A673 (cell line): ENCODE measurements at places on chromosomes 1 and 21. TPM values are rescaled to one million over a fixed set of nuclear protein-coding genes. Genes with fewer than 3 reads are reported as not detected.

Gene VAMP3
- total RNA-seq: 65.2 and 76.2 TPM in 2 replicates

Gene KRTAP20-2
- not detected in 2 replicates for total RNA-seq

Gene CFHR4
- total RNA-seq: not detected in 2 replicates

Gene LENEP
- total RNA-seq: 1.4 and 1.7 TPM in 2 replicates

Gene CELA3A
- total RNA-seq: not detected in 2 replicates

Gene TAF5L
- 27.8 and 33.4 TPM in 2 replicates for total RNA-seq

Gene TMPRSS15
- not detected in 2 replicates for total RNA-seq

Gene EFNA3
- 5.8 and 8.9 TPM in 2 replicates for total RNA-seq

Gene KIF26B
- not detected in 2 replicates for total RNA-seq

Gene TDRD5
- not detected in 2 replicates for total RNA-seq

Gene KCNJ9
- total RNA-seq: not detected in 2 replicates

Gene GALNT2
- 80.5 and 94.6 TPM in 2 replicates for total RNA-seq

Gene ARHGAP29
- total RNA-seq: 1.7 and 1.8 TPM in 2 replicates

Gene ATF3
- 12.6 and 16.0 TPM in 2 replicates for total RNA-seq

Gene TSACC
- total RNA-seq: 1.0 TPM in 1 of 2 replicates, not detected in the other
